NCI-H1105 (cell line): ENCODE measurements at places on chromosomes 7 and 10.

DNA sequence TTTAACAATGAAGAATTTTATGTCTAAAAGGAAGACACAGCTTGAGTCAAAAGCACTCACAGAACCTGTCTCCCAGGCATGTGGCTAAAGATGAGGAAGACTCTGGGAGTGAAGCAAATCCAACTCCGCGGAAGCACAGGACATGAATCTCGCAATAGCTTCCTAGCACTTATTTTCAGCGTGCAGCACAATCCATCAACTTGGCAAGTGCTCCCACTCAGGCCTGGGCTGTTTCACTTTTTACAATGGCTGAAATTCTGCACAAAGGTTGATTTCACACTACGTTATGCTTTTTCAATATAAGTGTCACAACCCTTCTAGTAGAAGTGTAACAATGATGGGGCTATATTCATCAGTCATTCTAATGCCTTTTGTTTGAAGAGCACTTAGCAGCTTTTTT is 180.2 kb downstream of the XPNPEP1 start:
- no peak for DNase-seq

DNA sequence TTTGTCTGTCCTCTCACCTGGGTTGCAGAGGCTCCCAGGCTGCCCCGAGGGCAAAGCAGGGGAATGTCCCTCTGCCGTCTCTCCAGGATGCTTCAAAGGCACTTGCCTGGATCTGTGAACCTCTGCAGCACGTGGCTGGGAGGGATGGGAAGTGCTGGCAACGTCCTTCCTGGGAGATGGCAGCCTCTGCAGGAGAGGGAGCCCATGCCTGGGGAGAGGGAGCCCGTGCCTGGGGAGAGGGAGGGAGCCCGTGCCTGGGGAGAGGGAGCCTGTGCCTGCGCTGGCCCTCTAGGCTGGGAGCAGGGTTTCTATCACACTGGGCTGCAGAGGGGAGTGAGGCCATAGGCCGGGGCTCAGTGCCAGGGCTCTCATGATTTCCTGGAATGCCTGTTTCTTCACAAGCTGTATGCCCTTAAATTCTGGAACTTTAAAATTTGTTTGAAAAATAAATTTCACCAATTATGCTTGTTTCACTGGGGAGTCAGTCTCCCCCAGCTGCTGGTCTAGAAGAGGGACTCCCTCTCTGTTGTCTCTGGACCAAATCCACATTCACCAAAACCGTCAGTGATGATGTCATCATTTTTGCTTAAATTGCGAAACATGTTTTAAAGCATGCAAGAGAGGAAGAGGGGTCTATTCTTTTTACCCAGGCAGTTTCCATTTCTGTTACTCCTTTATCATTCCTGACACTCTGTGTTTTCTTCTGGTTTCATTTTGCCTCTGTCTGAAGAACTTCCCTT is 135.7 kb downstream of the DNAJB6 start:
- no peak for DNase-seq

DNA sequence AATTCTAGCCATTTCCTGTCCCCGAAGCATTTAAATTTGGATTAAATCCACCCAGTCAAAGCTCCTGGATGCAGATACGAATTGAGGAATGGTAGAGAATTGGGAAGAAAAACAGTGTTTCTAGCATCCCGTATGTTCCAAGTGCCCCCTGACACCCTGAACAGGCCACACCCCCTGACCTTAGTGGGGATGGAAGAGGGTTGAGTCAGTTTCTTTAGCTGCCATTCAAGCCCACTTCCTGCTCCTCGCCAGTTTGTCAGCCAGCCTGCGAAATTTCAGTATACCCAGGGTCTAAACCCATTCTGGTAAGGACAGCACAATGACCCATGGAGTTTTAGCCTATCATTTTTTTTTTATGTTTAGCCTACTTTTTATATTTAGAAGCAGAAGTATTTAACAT is 101.1 kb downstream of the PKD1L1 start:
- DNase-seq, result no peak

DNA sequence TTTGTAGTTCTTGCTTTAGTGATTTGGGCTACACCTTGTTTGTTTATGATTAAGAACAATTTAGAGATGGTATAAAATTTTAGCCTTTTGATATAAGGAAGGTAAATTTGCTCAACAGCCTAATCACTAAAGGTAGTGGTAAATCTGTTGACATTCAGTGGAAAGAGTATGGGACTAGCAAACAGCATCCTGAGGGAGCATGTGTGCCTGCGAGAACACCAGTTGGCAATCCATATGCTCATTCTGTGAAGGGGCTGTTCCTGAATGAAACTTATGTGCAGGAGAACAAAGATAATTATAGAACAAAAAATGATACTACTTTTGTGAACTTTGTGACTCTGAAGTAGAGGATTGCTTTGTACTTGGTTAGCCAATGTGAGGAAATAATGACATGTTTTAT is 44.0 kb downstream of the CAPZA2 start:
- no peak for DNase-seq

GRCh38 chr7:155141562-155141961 is 71.4 kb downstream of the HTR5A start:
- no peak for DNase-seq

GRCh38 chr7:103031781-103032180 is 42.8 kb downstream of the FBXL13 start:
- no peak for DNase-seq

DNA sequence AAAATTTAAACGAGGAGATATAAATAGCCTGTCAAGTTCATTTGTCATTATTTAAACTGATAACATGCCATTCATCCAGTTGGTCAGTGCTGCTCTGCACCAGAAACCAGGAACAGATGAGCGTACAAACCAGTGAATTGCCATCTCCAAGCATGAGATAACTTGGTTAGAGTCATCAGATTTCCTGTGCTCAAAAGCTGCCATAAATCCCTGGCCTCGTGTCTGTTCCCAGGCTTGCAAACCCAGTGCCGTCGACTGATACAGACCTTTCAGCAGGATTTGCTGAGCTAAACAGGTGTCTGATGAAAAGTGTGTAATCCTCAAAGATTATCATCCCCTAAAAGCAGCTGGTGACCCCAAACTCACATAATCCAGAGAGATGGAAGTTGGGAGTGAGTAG is 96.0 kb upstream of the SAMD8 start:
- no peak for DNase-seq

GRCh38 chr7:55486991-55487390 is 85.3 kb downstream of the VOPP1 start:
- no peak for DNase-seq

DNA sequence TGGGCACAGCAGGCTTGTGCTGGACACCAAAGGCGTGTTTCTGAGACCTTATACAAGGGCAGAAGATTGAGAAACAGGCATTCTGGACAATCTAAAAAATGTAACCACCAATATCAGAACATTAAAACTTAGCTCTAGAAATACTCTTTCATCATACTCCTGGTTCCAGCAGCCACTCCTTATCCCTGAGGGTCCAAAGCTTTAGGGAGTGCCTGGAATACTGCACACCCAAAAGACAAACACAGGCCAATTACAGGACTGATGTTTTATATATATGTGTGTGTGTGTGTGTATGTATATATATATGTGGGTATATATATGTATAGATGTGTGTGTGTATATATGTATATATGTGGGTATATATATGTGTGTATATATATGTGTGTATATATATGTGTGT is 39.6 kb downstream of the FAM171A1 start:
- DNase-seq, result no peak

DNA sequence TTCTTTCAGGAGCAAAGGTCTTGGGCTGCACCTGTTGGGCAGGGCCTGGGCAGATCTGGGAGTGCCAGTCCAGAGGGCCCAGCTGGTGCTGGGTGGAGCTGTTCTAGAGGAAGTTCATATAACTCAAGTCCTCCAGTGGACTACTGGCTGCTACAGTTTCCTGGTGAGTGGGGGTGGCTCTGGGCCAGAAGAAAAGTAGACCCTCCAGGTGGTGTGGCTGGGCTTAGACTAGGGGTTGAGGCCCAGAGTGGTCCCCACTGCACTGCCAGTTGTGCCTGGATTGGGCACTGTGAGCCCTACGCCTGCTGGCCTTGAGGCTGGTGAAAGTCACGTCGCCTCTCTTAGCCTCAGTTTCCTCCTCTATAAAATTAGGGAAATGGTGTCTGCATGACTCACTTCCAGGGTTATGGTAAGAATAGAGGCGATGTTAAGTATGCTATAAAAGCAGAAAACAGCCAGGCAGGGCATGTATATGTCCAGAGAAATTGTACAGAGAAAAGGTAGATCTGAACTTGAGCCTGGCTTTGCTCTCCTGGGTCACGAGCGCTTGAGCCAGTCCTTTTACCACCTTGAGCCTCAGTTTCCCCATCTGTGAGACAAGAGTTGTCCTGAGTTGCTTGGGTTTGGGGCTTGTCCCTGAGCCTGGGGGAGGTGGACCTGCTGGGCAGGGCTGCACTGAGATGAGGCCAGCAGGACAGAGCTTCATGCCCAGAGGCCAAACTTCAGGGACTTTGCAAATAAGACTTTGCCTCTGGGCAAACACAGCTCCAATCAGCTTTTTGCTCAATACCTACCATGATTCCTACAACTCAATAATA is 3.8 kb upstream of the CLDN3 start:
- DNase-seq, result no peak

DNA sequence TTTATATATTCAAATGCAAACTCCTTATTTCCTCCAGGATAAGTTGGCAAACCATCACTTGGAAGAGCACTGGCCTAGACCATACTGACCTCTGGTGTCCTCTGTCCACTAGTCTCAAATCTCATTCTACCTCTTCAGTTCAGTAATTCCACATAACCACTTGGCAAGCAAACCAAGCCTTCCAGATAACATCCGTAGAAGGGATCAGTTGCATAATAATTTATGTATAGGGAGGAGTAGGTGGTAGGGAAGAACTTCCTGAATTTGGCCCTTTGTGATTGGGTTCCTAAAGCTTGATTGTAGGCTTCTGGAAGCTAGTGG is 55.0 kb downstream of the WAC start:
- no peak for DNase-seq

DNA sequence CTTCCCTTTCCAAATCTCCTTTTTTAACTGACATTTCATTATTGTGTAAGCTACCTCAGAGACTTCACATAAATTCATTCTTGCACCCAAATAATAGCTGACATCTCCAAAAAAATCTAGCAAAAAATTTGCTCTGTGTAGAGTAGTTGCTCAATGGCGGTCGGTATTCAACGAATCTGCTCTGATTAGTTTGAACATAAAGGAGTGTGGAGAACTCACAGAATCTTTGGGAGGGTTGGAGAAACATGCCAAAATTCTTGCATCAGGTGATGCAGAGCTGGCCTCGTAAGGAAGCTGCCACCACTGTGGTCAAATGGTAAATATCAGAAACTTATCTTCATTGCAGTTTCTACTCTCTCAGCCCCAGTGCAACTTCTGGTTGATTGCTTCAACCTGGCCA is 201.2 kb upstream of the MDFIC start:
- no peak for DNase-seq

- DNase-seq, result no peak
These were observed 197.3 kb upstream of the PLXNA4 start for GRCh38 chr7:132773527-132773956.

DNA sequence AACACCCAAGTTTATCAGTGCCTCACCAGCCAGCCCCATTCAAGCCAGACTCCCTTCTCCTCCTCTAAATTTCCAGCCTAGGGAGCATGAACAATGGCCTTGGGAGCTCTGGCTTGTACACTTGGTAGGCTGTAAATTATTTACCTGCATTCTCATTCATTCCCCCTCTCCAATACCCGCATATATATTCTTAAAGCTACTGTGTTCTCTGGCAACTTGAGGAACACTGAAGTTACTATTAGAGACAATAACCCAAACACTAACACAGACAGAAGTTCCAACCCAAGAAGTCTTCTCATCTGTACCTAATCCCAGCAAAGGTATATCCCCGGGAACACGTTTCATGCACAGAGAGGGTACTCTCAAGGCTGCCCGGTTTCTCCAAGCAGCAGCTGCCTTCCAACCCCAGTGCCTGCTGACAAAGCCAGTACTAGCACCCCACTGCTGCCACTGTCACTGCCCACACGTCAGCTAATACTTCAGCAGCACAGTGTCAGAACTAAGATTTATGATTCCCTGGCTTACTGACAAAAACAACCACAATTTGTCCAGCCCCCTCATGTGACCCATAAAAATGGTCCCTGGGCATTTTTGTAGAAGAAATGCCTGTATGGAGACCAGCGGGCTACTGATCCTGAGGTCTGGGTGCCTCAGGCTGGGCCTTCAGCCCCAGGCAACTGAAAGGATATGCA is 3.1 kb downstream of the WDR91 start:
- no peak for DNase-seq

GRCh38 chr10:93742633-93743349 is 14.9 kb upstream of the LGI1 start:
- no peak for DNase-seq

DNA sequence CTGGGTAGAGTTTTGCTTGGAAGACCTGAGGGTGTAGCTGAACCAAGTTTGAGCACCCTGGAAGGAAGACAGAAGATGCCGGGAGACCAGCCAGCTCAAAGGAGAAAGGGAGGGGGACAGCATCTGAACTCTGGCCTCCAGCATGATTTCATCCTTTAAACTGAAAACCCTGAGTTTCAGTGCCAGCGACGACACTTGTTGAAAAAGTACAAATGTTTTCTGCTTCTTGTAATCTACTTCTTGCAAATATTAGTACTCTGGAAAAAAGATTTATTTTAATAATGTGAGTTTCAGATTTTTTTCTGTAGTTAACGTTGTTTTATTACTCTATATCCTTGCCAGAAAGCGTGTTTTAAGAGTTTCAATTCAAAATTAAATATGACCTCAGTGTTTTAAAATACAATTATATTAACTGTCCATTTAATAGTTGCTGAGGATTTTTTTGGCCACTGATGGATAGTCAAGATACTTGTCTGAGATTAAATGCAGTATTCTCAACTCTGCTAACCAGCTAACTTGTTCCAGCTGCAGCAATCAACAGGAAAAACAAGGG is 227.7 kb downstream of the MGMT start:
- DNase-seq, result no peak

- DNase-seq, result no peak
These were observed 118.7 kb upstream of the SEC61G start for GRCh38 chr7:54877683-54878082.

GRCh38 chr10:81873932-81874816 is 820 bp upstream of the NRG3 start:
- no peak for DNase-seq

DNA sequence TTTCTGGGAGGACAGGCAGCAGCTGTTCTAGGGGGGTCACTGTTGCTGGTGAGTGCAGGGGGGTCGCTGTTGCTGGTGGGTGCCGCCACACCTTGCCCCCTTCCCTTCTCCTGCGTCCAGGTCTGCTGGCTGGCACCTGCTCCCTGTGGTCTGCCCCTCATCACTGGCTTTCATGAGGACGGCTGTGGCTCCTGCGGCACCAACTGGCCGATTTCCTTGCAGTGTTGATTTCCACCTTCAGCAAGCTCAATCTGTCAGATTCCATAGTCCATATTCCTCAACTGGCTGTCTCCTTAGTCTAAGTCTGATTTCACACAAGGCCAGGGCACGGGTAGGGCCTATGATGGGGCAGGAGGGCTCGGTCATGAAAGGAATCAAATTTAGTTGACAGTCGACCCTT is 23.4 kb upstream of the GRB10 start:
- no peak for DNase-seq
